ENCODE measurements at places on chromosomes 1 and 21.

DNA sequence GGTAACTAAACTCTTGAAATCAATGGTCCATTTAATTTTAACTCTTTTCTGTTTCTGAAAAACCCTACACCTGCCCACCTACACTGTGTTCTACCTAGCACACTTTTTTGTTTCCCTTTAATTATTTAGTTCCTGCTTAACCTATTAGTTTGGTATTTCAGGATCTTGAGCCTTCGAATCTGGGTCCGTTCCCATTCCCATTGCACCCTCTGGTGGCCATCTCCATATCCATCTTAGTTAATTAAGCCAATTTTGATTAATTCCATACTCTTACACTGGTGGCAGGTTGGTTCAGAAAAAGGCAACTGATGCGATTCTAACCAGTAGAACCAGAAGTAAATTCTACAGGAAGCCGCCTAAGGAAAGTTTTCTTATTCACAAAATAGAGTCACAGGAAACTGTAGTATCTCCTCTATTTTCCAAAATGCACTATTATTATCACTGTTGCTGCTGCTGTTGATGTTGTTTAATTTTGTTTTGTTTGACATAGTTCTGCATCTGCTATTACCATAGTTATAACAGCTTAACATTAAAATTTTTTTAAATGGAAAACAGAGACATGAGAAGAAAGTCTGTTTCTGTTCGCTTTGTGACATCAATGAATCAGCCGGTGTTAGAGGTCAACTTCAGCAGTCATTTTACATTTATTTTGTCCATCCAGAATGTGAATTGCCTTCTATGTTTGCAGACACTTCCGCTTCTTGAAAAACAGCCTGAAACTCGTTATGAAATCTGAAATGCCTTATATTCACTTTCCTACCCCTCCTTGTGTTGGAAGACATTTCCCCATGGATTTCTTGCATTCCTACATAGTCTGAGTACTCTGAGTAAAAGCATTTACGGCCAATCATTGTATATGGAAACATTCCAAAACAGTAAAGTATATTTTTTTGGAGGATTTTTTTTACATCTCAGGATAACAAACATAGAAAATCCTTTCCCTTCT is 115.5 kb upstream of the NCAM2 start:
- no peak overlapping the region for H3K4me3 ChIP-seq
- H3K27me3 ChIP-seq = no peaks in the 10 kb centered on the region
- no peak for DNase-seq
- no peaks in the 10 kb centered on the region for H3K4me1 ChIP-seq
- H3K36me3 ChIP-seq = no peaks in the 10 kb centered on the region

DNA sequence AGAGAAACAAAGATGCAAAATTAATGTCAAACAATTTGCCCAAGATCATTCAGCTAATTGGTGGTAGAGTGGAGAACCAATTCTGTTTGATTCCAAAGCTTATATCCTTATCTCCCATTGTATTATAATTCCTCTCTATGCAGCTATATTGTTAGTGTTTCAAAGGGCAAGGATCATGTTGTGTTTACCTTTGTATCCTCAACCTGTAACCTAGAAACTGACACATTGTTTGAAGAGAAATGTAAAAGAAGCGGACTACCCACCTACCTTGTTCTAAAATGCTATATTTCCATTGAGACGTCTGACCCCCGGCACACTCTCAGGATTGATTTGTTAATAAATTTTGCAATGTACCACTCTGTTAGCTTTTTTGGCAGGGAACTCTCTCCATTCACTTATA is 9.3 kb downstream of the RAVER2 start:
- H3K4me1 ChIP-seq = peaks cover 64% of the 10 kb centered on the region
- no peaks in the 10 kb centered on the region for H3K27me3 ChIP-seq

DNA sequence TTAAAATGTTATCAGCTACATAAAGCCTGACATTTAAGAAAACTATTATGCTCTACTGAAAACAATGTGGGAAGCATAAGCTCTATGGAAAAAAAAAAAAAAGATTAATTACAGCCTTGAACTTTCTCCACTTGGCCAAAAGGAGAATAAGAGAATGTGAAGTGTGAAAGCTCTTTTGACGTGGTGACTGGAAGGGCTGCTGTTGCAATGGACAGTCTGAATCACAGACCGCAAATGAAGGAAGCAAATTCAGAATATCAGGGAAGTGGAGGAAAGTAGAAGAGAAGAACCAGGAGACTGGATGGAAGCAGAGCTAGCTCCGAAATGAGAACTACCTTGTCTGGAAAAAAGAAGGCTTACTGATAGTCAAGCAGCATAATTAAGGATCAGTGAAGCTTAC is 106.8 kb downstream of the AK5 start:
- H3K27me3 ChIP-seq = peaks cover 4% of the 10 kb centered on the region
- no peak overlapping the region for H3K4me3 ChIP-seq
- H3K36me3 ChIP-seq = no peaks in the 10 kb centered on the region
- no peaks in the 10 kb centered on the region for H3K4me1 ChIP-seq
- no peak overlapping the region for H3K27ac ChIP-seq

GRCh38 chr1:39926820-39927219 is 25.1 kb upstream of the MYCL start:
- DNase-seq = no peak
- no peaks in the 10 kb centered on the region for H3K36me3 ChIP-seq
- H3K27ac ChIP-seq = peak overlapping the region; percentile 18
- H3K4me3 ChIP-seq = no peak overlapping the region
- peaks cover 16% of the 10 kb centered on the region for H3K27me3 ChIP-seq

DNA sequence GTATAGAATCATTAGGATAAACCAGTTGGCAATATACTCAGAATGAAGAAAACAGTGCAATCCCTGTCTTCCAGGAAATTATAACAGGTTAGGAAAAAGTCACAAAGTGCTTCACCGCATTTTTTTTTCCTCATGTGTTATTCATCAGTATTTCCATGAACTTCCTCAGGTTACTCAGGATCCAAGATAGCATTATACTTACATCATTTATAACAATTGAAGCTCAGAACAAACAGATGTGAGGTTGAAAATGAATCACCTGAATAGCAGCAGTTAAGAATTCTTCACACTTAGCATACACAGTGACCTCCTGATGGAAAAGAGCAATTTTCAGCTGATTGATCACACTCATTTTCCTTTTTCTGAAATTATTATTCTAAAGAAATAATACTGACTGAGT is 1040.7 kb upstream of the B3GALT2 start:
- H3K27me3 ChIP-seq = no peaks in the 10 kb centered on the region
- DNase-seq = no peak
- no peaks in the 10 kb centered on the region for H3K36me3 ChIP-seq

DNA sequence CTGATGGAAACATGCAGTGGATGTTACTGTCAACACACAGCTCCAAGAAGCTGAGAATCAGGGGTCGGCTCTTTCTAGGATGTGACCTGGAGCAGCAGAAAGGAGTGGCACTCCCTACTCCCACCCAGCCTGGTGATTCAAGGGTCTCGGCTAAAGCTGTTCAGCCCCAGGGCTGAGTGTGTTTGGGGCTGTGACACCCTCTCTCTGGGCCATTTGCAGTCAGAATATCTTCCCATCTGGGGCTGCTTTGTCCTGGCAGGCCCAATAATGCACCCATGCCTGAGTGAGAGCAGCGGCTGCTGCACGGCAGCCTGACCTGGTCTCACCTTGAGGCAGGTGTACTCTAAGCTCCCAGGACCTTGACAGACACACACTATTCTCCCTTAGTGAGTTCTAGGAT is 52.5 kb upstream of the AJAP1 start:
- no peaks in the 10 kb centered on the region for H3K36me3 ChIP-seq
- no peak overlapping the region for H3K27ac ChIP-seq
- peaks cover 92% of the 10 kb centered on the region for H3K27me3 ChIP-seq
- H3K4me3 ChIP-seq = no peak overlapping the region
- H3K4me1 ChIP-seq = no peaks in the 10 kb centered on the region

DNA sequence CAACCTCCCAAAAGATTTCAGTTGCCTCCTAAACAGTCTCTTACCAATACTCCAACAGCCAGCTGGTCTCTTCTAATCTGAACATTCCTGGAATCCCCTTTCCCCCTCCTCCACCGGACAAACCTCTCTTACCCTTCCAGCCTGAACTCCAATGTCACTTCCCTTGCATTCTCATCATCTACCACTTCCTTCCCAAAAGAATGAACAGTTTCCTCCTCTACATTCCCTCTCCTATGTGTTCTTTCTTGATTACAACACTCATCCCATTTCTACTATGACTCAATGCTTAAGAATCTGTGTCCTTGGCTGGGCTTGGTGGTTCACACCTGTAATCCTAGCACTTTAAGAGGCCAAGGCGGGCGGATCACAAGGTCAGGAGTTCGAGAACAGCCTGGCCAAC is 417.1 kb downstream of the SETD4 start:
- DNase-seq = no peak
- H3K36me3 ChIP-seq = no peaks in the 10 kb centered on the region
- no peak overlapping the region for H3K27ac ChIP-seq
- H3K27me3 ChIP-seq = peaks cover 48% of the 10 kb centered on the region
- no peak overlapping the region for H3K4me3 ChIP-seq
